ENCODE measurements at places on chromosomes 7 and 10. TPM values are rescaled to one million over a fixed set of nuclear protein-coding genes. Genes with fewer than 3 reads are reported as not detected.
A peak's percentile ranks its signal among the peaks of the same experiment; 100 is the strongest.

DNA sequence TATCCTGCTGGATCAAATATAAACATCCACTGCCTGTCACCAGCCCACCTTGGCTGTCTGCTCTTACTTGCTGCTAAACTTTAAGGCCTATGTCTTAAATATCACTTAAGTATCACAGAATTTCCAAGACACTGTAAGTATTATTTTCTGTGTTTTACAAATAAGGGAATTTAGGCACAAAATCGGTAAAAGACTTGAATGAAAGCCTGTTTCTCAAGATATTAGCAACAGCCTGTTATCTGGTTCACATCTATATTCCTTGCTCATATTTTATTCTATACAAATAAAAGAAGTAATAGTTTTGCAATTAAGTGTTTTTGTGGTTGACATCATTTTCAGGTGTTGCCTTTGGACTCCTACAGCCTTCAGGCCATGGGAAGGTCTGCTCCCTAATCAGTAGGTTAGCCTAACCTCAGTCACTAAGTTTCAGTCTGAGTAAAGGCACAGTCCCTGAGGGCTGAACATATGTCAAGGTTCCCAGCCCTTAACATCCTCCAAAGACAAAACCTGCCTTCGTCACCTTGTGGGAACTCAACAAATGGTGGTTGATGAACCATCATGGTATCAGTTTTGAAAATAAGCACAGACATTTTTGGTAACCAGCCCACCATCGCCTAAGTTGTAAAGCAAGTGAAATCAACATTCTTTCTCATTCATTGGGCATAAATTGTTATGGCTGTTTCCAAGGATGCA is 127.1 kb downstream of the CREB5 start:
- DNase-seq: no peak
- H3K4me1 ChIP-seq: no peaks in the 10 kb centered on the region
- H3K27ac ChIP-seq: no peak overlapping the region
- no peaks in the 10 kb centered on the region for H3K27me3 ChIP-seq
- H3K36me3 ChIP-seq: no peaks in the 10 kb centered on the region

GRCh38 chr7:117323305-117323850 is 520 bp upstream of the WNT2 start:
- H3K27ac ChIP-seq: no peak overlapping the region
- H3K4me1 ChIP-seq: no peaks in the 10 kb centered on the region
- H3K36me3 ChIP-seq: no peaks in the 10 kb centered on the region
- no peak overlapping the region for H3K4me3 ChIP-seq

- no peak for DNase-seq
- no peaks in the 10 kb centered on the region for H3K4me1 ChIP-seq
- no peak overlapping the region for H3K4me3 ChIP-seq
- peaks cover 2% of the 10 kb centered on the region for H3K27me3 ChIP-seq
- H3K36me3 ChIP-seq: no peaks in the 10 kb centered on the region
- no peak overlapping the region for H3K27ac ChIP-seq
These were observed 8.6 kb downstream of the GJD4 start for GRCh38 chr10:35613597-35614226.

DNA sequence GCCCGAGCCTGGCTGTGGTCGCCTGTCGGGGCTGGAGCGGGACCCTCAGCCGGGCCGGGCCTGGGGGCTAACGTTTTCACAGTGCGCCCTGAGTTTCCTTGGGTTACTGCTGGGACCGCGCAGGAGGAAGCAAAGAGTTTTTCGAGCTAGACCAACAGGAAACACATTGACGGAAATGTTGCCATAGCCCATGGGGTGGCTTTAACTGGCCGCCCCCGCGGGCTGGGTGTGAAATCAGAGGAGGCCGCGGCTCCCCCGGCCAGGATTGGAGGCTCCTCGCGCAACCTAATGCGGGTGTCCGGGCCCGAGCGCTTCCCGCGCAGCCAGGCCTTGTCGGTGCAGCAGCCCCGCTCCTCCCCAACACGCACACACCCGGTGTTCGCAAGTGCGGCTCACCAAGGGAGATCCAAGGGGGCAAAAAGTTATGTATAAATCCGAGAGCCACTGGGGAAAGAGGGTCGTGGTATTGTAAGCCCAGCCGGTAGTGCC is 1.9 kb downstream of the HHEX start:
- H3K4me1 ChIP-seq: peaks cover 30% of the 10 kb centered on the region
- peaks cover 7% of the 10 kb centered on the region for H3K36me3 ChIP-seq
- H3K27me3 ChIP-seq: peaks cover 13% of the 10 kb centered on the region
- peak overlapping the region; percentile 71 for H3K4me3 ChIP-seq

- no peak for DNase-seq
- no peak overlapping the region for H3K4me3 ChIP-seq
- H3K27ac ChIP-seq: no peak overlapping the region
- H3K36me3 ChIP-seq: no peaks in the 10 kb centered on the region
- peaks cover 6% of the 10 kb centered on the region for H3K27me3 ChIP-seq
- no peaks in the 10 kb centered on the region for H3K4me1 ChIP-seq
These were observed 8.3 kb downstream of the SFRP4 start for GRCh38 chr7:37908221-37908788.

DNA sequence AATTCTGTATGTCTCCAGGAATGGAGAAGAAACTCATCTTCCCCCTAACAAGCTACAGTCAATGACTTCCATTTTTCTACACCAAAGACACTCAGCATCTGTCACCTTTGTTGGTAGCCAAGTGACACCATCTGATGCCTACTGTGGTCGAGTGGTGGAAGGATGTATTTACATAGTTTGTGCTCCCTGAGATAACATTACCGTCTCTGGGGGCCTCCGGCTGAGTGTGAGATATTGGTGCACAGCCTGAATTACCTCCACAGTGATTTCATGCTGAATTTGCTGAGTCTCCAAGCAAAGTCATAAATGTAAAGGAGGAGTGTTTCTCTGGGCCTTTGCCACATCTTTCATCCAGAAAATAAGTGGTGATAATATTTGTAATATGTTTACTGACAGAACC is 114.0 kb downstream of the GRID1 start:
- H3K27me3 ChIP-seq: no peaks in the 10 kb centered on the region
- no peaks in the 10 kb centered on the region for H3K36me3 ChIP-seq
- no peak for DNase-seq
- no peak overlapping the region for H3K4me3 ChIP-seq

DNA sequence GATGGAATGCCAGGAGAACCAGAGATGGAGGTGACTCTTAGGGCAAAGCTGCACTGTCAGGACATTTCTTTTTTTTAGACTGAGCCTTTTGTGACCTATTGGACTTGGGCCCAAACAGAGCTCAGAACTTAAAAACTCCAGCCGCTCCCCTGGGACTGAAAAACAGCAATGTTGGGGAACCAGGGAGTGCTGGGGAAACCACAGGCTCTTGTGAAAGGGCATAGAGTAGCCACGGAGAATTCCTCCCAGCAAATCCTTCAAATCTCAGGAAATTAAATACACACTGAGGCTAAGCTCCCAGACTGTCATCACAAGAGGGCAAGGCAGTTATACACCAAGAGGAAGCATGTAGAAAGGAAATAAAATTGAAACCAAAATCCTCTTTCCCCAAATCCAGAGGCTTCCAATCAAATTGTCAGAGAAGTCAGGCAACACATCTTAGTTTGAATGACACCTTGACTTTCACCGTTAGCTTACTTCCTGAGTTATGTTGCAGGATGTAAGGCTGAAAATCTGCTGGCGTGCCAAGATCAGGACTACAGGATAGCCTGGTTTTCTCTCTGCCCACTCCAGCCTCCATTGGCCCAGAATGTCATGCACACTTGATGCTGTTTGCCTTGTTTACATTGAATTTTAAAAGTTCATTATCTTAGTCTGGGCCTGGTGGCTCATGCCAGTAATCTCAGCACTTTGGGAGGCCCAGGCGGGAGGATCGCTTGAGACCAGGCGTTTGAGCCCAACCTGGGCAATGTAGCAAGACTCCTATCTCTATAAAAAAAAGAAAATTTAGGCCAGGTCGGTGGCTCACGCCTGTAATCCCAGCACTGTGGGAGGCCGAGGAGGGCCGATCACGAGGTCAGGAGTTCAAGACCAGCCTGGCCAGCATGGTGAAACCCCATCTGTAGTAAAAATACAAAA is 2.6 kb upstream of the RFC2 start:
- peaks cover 1% of the 10 kb centered on the region for H3K36me3 ChIP-seq
- no peak overlapping the region for H3K4me3 ChIP-seq
- H3K4me1 ChIP-seq: peaks cover 24% of the 10 kb centered on the region
- no peaks in the 10 kb centered on the region for H3K27me3 ChIP-seq
- DNase-seq: no peak
- no peak overlapping the region for H3K27ac ChIP-seq

DNA sequence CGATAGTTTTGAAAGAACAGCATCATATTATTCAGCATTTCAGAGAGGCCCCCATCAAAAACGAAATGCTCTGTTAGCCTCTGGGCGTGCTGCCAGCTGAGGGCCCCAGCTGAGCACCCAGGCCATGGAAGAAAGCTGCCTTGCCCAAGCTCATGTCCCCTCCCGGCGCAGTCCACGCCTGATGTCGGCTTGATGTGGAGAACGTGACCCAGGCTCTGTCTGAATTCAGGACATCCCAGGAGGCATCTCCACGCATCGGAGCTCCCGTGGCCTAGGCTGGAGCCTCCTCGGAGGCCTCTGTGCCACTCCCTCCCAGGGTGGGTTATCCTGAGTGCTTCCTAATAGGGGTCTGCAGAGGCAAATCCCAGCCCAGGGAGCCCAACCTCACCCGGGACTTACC is 218.3 kb upstream of the AKR1E2 start:
- H3K36me3 ChIP-seq: no peaks in the 10 kb centered on the region
- no peak overlapping the region for H3K4me3 ChIP-seq
- H3K27me3 ChIP-seq: no peaks in the 10 kb centered on the region
- no peaks in the 10 kb centered on the region for H3K4me1 ChIP-seq

DNA sequence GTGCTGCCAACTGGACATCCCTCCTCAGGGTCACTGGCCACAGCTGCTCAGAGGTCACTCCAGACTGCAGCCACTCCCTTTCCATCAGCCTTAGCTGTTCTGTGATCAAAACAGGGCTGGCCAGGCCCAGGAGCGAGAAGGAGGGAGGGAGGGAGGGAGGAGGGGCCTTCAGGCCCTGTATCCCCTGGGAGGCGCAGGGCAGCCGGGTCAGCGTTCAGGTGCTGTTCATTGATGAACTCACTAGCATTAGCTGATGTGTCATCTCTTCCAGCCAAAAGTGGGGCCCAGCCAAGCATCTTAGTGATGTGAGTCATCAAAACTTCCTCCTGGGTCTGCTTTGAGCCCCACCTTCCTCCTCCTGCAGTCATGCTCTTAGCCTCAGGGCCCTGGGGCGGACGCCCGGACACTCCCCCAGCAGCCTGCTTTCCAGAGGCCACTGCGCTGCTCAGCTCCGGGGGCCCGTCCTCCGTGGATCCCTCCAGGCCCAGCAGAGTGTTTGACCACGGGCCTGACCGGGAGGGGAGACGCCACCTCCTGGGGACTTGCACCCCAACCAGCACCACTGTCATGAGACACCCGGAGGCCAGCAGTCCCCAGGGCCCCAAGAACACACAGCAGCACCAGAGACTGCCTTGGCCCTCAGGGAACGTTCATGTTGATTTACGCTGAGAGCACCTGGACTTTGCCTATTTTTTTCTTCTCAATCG is 149.2 kb downstream of the PRKAG2 start:
- no peaks in the 10 kb centered on the region for H3K27me3 ChIP-seq
- H3K36me3 ChIP-seq: no peaks in the 10 kb centered on the region
- no peak for DNase-seq
- H3K27ac ChIP-seq: no peak overlapping the region

- H3K4me1 ChIP-seq: no peaks in the 10 kb centered on the region
- no peak overlapping the region for H3K4me3 ChIP-seq
- DNase-seq: no peak
- H3K27ac ChIP-seq: no peak overlapping the region
- H3K27me3 ChIP-seq: no peaks in the 10 kb centered on the region
- H3K36me3 ChIP-seq: no peaks in the 10 kb centered on the region
These were observed 85.0 kb upstream of the DDC start for GRCh38 chr7:50650057-50650664.

DNA sequence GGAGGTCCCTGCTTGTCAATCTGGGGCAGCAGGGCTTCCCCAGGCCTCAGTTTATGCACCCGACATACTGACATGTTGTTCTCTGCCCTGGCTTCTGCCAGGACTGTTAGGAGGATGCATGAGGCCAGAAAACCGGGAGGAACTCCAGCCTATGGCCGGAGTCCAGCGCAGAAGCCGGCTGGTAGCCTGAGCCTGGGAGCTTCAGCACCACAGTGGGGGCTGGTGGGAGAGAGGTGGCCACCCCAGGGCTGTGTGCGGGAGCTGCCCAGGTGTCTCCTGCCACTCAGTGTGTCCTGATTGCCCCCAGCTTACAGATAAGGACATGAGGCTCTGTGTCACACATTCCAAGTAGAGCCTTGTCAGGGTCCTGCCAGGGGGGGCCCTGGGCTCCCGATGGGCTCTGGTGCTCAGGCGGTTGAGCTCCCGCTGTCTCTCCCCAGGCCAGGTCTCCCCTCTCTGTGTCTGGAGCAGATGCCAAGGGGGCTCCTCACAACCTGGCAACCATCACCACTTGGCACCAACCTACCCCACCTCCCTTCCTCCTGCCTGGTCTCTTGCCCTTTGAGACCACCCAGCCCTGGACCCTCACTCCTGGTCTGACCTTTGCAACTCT is 32.3 kb downstream of the PPIF start:
- H3K4me3 ChIP-seq: no peak overlapping the region
- H3K27me3 ChIP-seq: no peaks in the 10 kb centered on the region
- no peak overlapping the region for H3K27ac ChIP-seq
- peaks cover 3% of the 10 kb centered on the region for H3K4me1 ChIP-seq
- H3K36me3 ChIP-seq: no peaks in the 10 kb centered on the region
- DNase-seq: peak; percentile 12

- H3K27ac ChIP-seq: peak overlapping the region; percentile 71
- peaks cover 46% of the 10 kb centered on the region for H3K4me1 ChIP-seq
- H3K27me3 ChIP-seq: no peaks in the 10 kb centered on the region
These were observed 38.0 kb downstream of the PRKAG2 start for GRCh38 chr7:151838861-151839381.

- peaks cover 2% of the 10 kb centered on the region for H3K27me3 ChIP-seq
- no peaks in the 10 kb centered on the region for H3K36me3 ChIP-seq
- DNase-seq: peak; percentile 44
- H3K27ac ChIP-seq: no peak overlapping the region
These were observed 18.1 kb upstream of the LIPK start for GRCh38 chr10:88687853-88688467.

ZNF503 gene
- 0.73 TPM for total RNA-seq

FAM25C gene
- total RNA-seq: not detected

GARIN1A gene
- total RNA-seq: 2.5 TPM

MGAM2 gene
- total RNA-seq: 1.1 TPM

ATG9B gene
- total RNA-seq: 4.4 TPM

HNRNPH3 gene
- total RNA-seq: 132 TPM

HABP2 gene
- total RNA-seq: not detected

PPP1R3C gene
- total RNA-seq: not detected
